ENCODE measurements at places on chromosomes 2 and 18.

- H3K27ac ChIP-seq = no peak overlapping the region
- H3K36me3 ChIP-seq = no peaks in the 10 kb centered on the region
- H3K4me1 ChIP-seq = no peaks in the 10 kb centered on the region
- DNase-seq = no peak
These were observed 128.1 kb upstream of the AQP4 start for GRCh38 chr18:26993568-26993967.

GRCh38 chr2:23556929-23557328 is 171.9 kb downstream of the KLHL29 start:
- peaks cover under 1% of the 10 kb centered on the region for H3K36me3 ChIP-seq
- no peak for DNase-seq
- no peak overlapping the region for H3K27ac ChIP-seq
- no peaks in the 10 kb centered on the region for H3K27me3 ChIP-seq
- H3K4me3 ChIP-seq = no peak overlapping the region

GRCh38 chr18:23277399-23277798 is 142.1 kb downstream of the CABLES1 start:
- peaks cover 6% of the 10 kb centered on the region for H3K36me3 ChIP-seq
- H3K4me1 ChIP-seq = peaks cover 10% of the 10 kb centered on the region
- no peak for DNase-seq
- no peak overlapping the region for H3K27ac ChIP-seq
- H3K27me3 ChIP-seq = no peaks in the 10 kb centered on the region
- H3K4me3 ChIP-seq = no peak overlapping the region

DNA sequence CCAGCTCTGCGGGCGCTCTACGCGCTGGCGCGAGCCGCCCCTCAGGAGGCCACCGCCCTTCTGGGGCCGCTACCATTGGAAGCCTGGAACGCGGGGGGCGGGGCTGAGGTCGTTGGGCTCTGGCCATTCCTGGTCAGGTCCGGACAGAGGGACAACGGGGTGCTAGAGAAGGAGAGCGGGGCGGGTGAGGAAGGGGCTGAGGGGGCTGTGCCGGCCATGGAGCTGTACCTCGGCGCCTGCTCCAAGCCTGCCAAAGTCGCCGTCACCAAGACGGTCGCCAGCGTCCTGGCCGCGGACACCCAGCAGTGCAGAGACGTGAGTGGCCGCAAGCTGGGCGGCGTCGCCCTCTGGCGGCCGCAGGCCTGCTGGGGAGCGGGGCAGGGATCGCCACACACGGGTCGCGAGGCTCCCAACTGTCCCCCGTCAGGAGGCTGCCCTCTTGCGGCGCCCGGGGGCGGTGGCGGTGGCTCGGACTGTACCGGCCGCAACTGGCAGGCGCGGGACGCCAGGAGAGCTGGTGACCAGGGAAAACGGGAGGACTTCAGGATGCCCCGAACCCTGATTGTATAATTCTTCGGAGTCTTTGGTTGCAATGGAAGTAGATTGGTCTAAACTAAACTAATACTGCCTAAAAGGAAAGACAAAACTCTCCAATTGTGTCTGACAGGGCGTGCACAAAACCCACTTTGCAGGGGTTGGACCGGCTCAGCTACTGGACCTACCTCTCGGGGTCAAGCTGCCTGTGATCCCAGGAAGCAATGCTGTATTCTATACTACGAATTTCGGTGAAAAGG is at the start of gene FSIP2:
Gene FSIP2 (plus strand): TSS at position 126 of the 794 bp plus-strand sequence. CDS start 91 bp downstream, at position 217.
- H3K36me3 ChIP-seq = no peaks in the 10 kb centered on the region
- no peaks in the 10 kb centered on the region for H3K4me1 ChIP-seq
- no peak within 1 kb of the TSS for H3K27ac ChIP-seq
- H3K4me3 ChIP-seq = peak within 1 kb of the TSS; percentile 65
- no peaks in the 10 kb centered on the region for H3K27me3 ChIP-seq

DNA sequence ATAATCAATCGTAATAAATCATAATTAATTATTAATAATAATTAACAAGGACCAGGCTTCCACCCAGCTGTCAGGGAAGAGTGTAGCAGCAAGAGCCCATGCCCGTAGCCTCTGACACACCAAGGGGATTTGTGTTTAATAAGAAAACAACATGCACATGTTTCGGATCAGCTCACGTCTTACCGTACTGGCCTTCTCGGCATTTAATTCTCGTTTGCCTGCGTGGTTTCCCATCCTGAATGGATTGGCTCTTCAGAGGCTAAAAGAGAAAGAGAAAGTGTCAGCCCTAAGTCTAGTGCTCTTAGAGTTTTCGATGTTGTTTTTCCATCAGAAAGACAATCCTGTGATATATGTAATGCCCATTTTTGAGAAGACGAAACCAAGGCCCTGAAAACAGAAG is 27.6 kb downstream of the MBP start:
- no peak for DNase-seq
- H3K27ac ChIP-seq = peak overlapping the region; percentile 30
- H3K27me3 ChIP-seq = no peaks in the 10 kb centered on the region

DNA sequence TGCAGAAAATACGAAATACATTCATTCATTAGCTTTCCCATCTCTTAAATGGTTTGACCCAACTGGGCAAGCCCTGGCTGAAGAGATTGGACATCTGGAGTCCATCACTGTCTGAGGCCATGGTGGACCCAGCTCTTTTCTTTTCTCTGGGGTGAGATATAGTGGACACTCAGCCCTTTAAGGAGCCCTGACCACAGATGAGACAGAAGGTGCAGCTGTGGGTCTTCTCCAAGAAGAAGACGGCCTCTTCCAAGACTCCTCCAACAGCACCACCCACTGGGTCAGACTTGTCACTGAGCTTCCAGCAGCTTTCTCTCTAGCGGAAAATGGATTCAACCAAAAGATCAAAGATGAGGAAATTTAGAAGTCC is 27.2 kb downstream of the TWIST2 start:
- H3K27me3 ChIP-seq = peaks cover 65% of the 10 kb centered on the region
- no peaks in the 10 kb centered on the region for H3K4me1 ChIP-seq
- H3K27ac ChIP-seq = no peak overlapping the region

DNA sequence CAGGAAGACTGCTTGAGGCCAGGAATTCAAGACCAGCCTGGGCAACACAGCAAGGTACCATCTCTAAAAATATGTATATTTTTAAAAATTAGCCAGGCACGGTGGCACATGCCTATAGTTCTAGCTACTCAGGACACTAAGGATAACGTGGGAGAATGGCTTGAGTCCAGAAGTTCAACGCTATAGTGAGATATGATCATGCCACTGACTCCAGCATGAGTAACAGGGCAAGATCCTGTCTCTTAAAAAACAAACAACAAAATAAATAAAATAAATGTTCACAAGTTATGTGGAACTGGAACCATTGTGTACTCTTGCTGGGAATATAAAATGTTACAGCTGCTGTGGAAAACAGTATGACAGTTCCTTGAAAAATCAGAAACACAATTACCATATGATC is 47.2 kb downstream of the USP34 start:
- peaks cover 9% of the 10 kb centered on the region for H3K4me1 ChIP-seq
- no peak overlapping the region for H3K4me3 ChIP-seq
- H3K36me3 ChIP-seq = peaks cover 8% of the 10 kb centered on the region
- no peaks in the 10 kb centered on the region for H3K27me3 ChIP-seq
- peak; percentile 40 for DNase-seq
- no peak overlapping the region for H3K27ac ChIP-seq

DNA sequence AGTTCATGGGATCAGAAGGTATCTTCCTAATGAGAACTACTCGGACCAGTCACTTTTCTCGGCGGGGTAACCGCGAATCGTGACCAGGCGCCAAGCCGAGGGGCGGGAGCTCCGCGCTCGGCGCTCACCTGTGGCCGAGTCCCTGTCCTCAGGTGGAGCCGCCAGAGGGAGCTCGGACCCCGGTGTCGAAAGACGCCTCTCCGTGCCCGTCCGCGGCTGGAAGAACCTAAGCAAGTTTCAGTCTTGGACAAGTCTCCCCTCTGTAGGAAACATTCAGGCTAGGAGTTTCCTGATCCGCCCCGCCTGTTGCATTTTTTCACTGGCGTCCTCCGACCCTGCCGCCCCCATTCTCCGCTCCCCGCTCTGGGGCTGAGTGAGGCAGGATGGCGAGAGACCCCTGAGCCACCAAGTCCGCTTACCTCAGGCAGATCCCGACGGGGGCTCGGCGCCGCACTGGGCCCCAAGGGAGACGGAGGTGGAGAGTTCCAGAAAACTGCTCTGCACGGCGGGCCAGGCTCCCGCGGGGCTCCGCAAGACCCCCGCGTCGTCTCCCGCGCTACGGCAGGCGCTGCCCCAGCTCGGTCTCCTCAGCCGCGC is 480 bp downstream of the DSEL start:
- peak overlapping the region; percentile 91 for H3K4me3 ChIP-seq
- H3K4me1 ChIP-seq = peaks cover 3% of the 10 kb centered on the region
- H3K36me3 ChIP-seq = peaks cover 37% of the 10 kb centered on the region
- peak; percentile 86 for DNase-seq

- H3K27me3 ChIP-seq = peaks cover 23% of the 10 kb centered on the region
- H3K27ac ChIP-seq = no peak overlapping the region
These were observed 85.8 kb downstream of the SH3RF3 start for GRCh38 chr2:109214651-109215371.

DNA sequence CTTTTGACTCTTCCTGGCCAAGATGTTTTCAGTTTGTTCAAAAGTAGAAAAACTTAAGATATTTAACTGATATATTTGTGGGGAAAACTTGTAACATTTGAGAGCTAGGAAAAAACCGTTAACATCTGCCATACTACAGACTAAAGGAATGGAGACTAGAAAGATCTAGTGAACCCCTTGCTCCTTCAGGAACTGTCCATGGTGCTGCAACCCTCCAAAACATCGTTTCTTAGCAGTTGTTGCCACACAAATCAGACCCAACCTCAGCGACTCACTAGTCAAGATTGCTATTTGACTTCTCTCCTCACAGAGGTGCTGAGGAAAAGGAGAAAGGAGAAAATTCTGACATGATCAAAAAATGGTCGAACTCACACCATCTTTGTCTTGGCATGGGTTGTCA is 393.8 kb upstream of the LYPD1 start:
- H3K27me3 ChIP-seq = no peaks in the 10 kb centered on the region
- peak; percentile 11 for DNase-seq
- no peaks in the 10 kb centered on the region for H3K4me1 ChIP-seq
- H3K27ac ChIP-seq = no peak overlapping the region
- no peak overlapping the region for H3K4me3 ChIP-seq

DNA sequence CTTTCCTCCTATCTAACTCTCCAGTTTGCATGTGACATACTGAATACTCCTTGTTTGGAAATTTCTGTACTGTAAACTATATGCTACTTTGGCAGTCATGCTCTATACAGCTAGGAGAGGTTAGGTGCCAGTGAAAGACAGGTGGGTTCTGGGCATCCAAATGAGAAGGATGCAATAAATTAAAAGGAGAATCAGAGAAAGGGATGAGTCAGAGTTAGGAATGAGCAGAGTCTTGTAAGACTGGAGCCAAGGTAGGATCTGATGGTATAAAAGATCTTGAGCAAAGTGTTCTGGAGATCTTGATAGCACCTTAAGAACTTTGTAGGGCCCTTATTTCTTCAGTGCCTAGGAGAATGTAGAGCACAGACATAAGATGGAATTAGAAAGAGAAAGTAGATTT is 58.7 kb upstream of the STAM2 start:
- no peak overlapping the region for H3K4me3 ChIP-seq
- H3K27me3 ChIP-seq = no peaks in the 10 kb centered on the region
- H3K27ac ChIP-seq = no peak overlapping the region
- no peaks in the 10 kb centered on the region for H3K36me3 ChIP-seq
- H3K4me1 ChIP-seq = no peaks in the 10 kb centered on the region

Data from mesenchymal stem cell (in vitro differentiated cells and primary cell).